Stimulated activated CD8-positive, alpha-beta memory T cell treated with anti-CD3 and anti-CD28 coated beads, Interleukin-4, amount 100 ng/mL, for 1 hour (primary cell): ENCODE measurements at places on chromosomes 2 and 18.

DNA sequence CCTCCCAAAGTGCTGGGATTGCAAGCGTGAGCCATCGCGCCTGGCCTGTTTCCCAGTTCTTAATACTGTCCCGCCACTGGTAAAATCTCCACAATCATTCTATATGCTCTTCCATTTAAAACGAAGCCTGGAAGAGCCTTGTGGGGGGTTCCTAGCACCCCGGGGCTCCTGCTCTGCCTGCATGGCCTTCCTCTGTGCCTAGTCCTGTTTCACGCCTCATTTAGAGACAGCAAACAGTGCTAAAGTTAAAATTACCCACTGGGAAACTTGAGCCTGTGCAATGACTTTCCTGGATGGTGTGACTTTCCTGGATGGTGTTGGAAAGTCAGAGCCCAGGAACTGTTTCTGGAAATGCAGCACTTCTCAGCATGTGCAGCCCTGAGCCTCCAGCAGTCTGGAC, 55.0 kb downstream of the INPP5D start:
- DNase-seq: no peak

GRCh38 chr18:59008302-59008974, 131.2 kb upstream of the SEC11C start:
- DNase-seq: no peak

DNA sequence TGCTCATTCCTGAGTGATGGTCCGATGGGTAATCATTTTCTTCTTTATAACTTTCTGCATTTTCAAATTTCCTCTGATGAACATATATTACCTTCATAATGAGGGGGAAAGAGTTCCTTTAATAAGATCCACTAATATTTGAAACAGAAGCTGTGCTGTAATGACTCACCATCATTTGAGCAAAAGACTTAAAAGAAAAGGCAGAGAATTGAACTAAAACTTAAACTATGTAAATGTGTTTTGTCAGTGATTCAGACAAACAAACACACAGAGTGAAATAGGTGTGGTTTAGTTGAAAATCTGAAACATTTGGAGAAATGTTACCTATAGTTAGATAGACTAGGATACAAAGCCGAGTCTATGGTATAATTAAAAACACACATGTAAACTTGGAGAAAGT, 209.6 kb downstream of the STK39 start:
- DNase-seq: no peak

DNA sequence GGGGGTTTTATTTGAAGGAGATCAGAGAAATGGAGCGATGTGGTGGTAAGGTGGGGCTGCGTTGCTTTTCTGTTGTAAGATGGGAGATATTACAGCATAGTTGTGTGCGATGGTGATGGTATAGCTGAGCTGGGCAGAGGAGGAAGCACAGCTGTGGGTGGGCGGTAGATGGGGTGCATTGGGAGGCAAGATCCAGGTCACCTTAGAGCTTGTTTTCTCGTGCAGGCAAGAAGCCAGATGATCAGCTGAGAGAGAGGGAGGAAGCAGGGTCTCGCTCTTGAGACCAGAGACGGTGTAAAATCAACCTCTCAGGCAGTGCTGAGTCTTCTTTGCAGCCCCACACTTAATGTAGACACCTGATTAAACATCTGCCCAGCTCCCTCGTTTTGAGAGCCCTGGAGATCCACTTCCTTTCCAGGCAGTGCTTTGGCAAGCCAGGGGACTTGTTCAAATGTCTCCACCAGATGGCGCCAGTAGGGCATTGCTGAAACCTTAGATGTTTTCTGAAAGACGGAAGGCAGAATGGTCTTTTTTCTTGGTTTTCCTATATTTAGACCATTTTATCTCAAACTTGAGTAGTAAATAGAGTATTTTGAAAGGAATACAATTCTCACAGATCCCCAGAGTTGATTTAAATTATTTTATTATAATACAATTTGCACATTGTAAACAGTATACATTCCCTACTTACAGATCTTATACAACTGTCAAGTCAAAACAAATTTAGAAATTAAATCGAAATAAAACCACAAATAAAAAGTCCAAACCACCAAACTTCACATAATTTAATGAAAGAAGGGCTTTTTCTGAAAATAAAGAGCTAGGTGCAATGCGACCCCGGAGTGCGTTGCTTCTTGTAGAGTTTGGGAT, 21.1 kb upstream of the LYPD6B start:
- DNase-seq: peak; percentile 36
